ENCODE measurements at places on chromosomes 3 and 15. TPM values are rescaled to one million over a fixed set of nuclear protein-coding genes. Genes with fewer than 3 reads are reported as not detected.

Gene CCDC13
- total RNA-seq: 0.32 TPM

Gene ZKSCAN7
- total RNA-seq: 2.8 TPM

DNA sequence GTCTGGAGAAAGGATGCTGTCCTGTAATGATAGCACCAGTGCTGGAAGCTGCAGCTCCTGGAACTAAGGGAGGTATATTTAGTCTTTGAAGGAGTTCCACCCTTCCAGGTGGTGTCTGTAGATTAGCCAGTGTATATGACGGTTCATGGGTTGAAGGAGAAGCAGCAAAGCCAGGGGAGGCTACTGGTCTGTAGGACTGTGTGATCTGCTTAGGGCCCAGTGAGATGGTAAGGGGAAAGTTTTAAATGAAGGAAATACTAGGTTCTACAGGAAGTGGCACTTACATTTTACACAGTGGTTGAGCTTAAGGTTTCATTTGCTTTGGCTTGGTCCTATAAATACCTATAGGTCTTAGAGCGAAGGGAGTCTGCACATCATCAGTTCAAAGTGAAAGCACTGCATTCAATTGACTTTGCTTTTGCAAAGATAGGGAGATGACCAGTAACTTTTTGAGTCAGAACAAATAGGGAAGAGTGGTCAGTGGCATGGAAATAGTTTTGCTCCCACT is 5.6 kb downstream of the SLC25A38 start:
- peaks cover 20% of the 10 kb centered on the region for H3K36me3 ChIP-seq
- peaks cover 55% of the 10 kb centered on the region for H3K4me1 ChIP-seq
- peak overlapping the region; percentile 89 for H3K27ac ChIP-seq

- no peak for DNase-seq
- peaks cover 44% of the 10 kb centered on the region for H3K4me1 ChIP-seq
- peak overlapping the region; percentile 100 for H3K4me3 ChIP-seq
- H3K27ac ChIP-seq: peak overlapping the region; percentile 99
- H3K36me3 ChIP-seq: peaks cover 9% of the 10 kb centered on the region
Observed at GRCh38 chr3:15601046-15601398, 347 bp downstream of the HACL1 start.

DNA sequence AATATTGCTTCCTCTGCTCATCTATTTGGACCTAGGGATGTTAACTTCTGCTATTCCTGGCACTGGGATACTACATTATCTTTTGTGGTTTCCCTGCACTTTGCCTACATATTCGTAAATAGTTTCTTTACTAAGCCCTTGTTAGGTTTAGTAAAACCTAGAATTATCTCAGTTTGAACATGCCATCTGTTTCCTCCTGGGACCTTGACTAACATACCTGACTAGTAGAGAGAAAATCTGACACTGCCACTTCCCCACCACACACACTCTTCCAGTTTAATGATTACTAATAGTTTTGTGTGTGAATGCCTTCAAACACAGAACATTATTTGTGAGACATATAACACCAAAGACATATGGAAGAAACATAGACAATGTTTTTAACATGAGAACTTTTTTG is 28.2 kb upstream of the SOX2 start:
- no peaks in the 10 kb centered on the region for H3K36me3 ChIP-seq
- no peak for DNase-seq
- no peak overlapping the region for H3K4me3 ChIP-seq
- no peak overlapping the region for H3K27ac ChIP-seq

- no peak overlapping the region for H3K4me3 ChIP-seq
- H3K27ac ChIP-seq: no peak overlapping the region
- no peaks in the 10 kb centered on the region for H3K36me3 ChIP-seq
- H3K27me3 ChIP-seq: no peaks in the 10 kb centered on the region
- H3K4me1 ChIP-seq: no peaks in the 10 kb centered on the region
- no peak for DNase-seq
Observed at GRCh38 chr3:125679258-125679657, 84.0 kb upstream of the OSBPL11 start.

DNA sequence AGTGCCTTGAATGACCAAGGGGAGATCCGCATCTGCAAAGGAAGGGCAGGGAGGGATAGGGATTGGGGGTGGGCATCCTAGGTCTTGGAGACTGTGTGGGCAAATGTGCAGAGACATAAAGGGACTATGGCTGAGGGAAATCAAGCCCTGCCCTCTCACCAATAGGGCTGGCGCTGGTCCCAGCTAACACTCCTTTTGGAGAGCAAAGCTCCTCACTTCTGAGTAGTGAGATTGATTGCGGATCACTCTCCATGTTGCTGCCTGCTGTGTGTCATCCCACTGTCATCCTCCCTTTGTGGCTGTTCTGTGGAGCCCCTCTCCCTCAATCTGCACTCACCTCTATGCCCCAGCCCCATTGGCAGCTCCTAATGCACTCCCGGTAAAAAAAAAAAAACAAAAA is 2.2 kb upstream of the CELSR3 start:
- DNase-seq: no peak
- H3K36me3 ChIP-seq: peaks cover 2% of the 10 kb centered on the region
- peaks cover 20% of the 10 kb centered on the region for H3K4me1 ChIP-seq
- H3K27me3 ChIP-seq: peaks cover 27% of the 10 kb centered on the region
- no peak overlapping the region for H3K27ac ChIP-seq
- no peak overlapping the region for H3K4me3 ChIP-seq

DNA sequence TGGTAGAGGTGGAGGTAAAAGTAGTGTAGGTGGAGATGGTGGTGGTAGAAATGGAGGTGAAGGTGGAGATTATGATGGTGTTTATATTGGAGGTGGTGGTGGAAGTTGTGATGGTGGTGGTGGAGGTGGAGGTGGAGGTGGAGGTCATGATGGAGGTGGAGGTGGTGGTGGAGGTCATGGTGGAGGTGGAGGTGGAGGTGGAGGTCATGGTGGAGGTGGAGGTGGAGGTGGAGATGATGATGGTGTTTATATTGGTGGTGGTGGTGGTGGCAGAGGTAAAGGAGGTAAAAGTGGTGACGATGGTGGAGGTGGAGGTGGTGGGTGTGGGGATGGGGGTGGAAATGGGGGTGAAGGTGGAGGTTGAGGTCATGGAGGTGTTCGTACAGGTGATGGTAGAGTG is 107.8 kb downstream of the ASB7 start:
- H3K4me1 ChIP-seq: no peaks in the 10 kb centered on the region
- H3K4me3 ChIP-seq: no peak overlapping the region
- H3K27ac ChIP-seq: no peak overlapping the region
- H3K27me3 ChIP-seq: peaks cover 32% of the 10 kb centered on the region

- peaks cover 2% of the 10 kb centered on the region for H3K4me1 ChIP-seq
- no peak for DNase-seq
- no peak overlapping the region for H3K27ac ChIP-seq
- H3K27me3 ChIP-seq: no peaks in the 10 kb centered on the region
- no peaks in the 10 kb centered on the region for H3K36me3 ChIP-seq
Observed at GRCh38 chr3:130088061-130088460, 6.4 kb downstream of the ALG1L2 start.

- no peak overlapping the region for H3K4me3 ChIP-seq
- H3K4me1 ChIP-seq: no peaks in the 10 kb centered on the region
- H3K27me3 ChIP-seq: peaks cover 20% of the 10 kb centered on the region
- DNase-seq: peak; percentile 72
- H3K36me3 ChIP-seq: no peaks in the 10 kb centered on the region
Observed at GRCh38 chr3:184289426-184289938, 9.6 kb upstream of the PSMD2 start.

DNA sequence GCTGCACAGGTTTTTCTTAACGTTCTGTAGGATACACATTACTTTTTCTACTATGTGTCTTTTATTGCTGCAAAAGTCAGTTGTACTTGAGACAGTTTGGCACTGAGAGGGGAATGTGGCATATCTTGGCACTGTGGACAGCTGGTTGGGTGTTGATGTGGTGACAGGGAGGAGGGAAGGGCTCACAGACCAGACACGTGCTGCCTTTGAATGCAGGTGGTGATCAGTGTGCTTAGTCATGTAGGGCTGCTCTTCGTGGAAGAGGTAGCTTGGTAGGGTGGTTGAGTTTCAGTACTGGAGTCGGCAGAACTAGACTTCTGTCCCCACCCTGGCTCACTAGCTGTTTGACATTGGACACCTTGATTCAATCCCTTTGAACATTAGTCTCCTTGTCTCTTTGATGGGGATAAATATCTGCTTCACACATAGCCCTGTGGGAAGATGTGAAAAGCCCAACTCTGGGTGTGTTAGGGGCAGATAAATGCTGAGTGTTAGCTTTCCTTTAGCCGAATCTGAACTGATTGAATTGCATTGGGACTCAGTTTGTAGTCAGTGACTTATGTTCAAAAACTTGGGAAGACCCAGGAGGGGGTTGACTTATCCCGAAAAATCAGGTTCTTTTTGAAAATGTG is 108.4 kb downstream of the PTPRG start:
- no peak for DNase-seq
- H3K4me1 ChIP-seq: no peaks in the 10 kb centered on the region
- no peak overlapping the region for H3K4me3 ChIP-seq

DNA sequence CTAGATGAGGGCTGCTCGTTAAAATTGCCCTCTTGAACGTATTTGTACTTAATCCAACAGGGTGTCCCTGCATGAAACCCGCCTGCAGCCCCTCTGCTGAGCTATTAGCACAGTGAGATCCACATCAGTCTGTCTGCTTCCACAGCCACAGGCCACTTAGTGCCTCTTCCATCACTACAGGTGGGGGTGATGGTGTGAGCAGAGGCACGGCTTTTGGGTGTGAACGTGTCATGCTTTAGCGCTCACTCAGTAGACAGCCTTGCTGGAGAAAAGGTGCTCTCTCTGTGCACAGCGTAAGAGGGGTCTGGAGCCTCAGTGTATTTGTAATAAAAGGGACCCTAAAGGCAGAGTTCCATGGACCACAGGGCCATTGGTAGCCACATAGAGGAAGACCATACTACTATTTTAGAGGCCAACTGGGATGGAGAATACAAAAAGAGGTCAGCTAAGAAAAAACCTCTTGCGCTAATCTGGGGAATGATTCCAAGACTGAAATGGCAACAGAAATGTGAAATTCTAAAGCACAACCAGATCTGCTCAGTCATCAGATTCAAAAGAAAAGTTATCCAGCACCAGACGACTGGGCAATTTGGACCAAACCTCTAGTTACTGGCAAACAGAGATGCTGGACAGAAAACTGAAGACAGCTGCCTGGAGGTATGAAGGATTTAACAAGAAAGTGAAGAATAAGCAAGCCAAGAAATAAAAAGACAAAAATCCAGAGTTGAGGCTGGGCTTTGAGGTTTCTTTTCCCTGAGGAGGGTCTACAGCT is 120.2 kb downstream of the ATP10A start:
- no peaks in the 10 kb centered on the region for H3K27me3 ChIP-seq
- no peak for DNase-seq
- no peak overlapping the region for H3K4me3 ChIP-seq
- peaks cover 30% of the 10 kb centered on the region for H3K4me1 ChIP-seq
- peak overlapping the region; percentile 44 for H3K27ac ChIP-seq
- H3K36me3 ChIP-seq: peaks cover 1% of the 10 kb centered on the region
